Stomach (tissue), 19 donors: ENCODE measurements at places on chromosomes 4 and X. TPM values are rescaled to one million over a fixed set of nuclear protein-coding genes. Genes with fewer than 3 reads are reported as not detected.

DNA sequence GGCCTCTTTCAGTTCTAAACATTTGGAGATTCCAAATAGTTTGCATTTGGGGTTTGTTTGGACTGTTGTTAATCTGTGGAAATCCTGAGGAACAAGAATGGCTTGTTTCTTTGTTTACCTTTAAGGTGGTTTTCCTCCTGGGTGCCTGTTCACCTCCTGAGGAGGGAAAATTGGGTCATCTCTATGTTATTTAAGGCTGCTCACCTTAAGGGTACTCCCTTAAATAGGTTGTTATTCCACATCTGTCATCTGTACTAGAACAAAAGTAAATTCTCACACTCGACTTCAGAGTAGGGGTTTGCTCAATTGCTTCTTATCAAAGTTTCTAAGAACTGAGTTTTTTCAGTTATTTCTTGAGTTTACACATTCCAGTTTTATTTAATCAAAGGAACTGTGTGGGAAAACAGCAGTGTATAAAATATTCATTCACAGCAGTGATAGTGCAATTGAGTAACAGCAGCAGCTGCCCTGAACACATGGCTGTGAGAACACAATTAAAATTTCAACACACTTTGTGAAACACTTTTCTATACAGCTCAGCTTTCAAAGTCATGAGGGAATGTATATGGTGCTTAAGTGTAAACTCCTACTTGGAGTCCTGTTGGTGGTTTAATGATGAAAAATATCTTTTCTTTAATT lies 238.5 kb upstream of the PGRMC2 start:
- DNase-seq: no peak

- no peak for DNase-seq
These were observed 1941.5 kb upstream of the PCDH10 start for GRCh38 chr4:131207589-131207988.

DNA sequence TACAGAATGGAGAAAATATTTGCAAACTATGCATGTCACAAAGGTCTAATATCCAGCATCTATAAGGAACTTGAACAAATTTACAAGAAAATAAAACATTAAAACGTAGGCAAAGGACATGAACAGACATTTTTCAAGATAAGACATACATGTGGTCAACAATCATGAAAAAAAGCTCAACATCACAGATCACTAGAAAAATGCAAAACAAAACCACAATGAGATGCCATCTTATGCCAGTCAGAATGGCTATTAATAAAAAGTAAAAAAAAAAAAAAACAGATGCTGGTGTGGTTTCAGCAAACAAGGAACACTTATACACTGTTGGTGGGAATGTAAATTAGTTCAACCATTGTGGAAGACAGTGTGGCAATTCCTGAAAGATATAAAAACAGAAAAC lies 75.8 kb upstream of the IL13RA2 start:
- DNase-seq: no peak

GRCh38 chr4:80740375-80740774 lies 290.1 kb upstream of the BMP3 start:
- DNase-seq: no peak

DNA sequence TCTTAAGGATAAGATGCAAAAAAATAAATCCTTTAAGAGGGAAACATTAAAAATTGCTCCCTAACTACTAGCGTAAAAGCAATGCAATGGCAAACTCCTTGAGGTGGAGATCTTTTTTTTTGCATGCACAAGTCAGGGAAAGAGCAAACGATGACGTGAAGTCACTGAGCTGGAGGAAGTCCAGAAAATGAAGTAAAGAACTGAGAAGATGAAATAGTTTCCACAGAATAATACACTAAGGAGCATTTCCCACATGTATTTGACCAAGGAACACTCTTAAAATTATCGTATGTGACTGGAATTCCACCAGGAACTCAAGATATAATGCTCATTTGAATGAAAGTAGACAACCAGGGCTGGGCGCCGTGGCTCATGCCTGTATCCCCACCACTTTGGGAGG lies 21.0 kb upstream of the DOCK11 start:
- DNase-seq: no peak

IL21 gene
- total RNA-seq: not detected
